ENCODE measurements at places on chromosomes 7 and 10. TPM values are rescaled to one million over a fixed set of nuclear protein-coding genes. Genes with fewer than 3 reads are reported as not detected.
A peak's percentile ranks its signal among the peaks of the same experiment; 100 is the strongest.

The ELFN1 gene
- 3.7 TPM for total RNA-seq

DNA sequence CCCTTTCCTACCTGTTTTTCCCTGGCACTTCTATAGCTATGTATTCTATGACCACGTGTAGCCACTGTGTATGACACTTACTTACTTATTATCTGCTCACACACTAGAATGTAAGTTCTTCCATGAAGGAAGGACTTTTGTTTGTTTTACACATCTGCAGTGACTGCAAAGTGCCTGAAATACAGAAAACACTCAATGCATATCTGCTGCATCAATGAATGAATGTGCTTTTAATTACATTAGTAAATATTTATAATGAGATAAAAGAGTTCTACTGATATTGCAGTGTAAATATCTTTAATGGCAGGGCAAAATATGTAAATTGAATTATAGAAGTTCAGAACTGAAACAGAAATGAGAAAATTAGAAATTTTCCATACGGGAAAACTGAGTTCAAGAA is 43.5 kb upstream of the CDC14C start:
- no peak for DNase-seq

GRCh38 chr7:28607855-28608193 is 195.5 kb downstream of the CREB5 start:
- no peak for DNase-seq

DNA sequence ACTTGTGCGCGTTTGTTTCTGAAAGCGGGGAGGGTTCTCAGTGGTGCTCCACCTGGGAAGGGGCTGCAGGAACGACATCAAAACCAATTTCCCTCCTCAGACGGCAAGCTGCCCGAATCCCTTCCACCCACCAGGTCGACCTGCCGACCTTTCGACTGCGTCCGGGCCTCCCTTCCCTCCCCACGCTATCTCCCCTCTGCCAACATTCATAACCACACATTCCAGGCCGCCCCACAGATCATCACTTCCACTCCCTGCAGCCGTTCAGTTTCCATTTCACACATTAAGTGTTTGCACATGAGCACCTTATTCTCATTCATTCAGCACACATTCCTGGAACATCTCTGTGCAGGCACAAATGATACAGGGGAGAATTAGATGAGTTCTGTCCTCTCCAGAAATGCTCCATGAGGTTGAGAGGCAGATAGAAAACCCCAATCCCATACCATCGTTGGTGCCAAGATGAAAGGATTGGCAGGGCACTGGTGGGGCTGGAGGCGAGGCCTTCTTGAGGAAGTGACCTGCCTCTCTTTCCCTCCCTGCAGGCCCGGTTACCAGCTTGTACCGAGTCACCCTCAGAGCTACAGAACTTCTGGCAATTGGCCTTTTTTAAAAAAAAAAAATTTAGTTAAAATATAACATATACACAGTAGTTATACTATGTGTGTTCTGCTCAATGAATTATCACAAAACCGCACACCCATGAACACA is 70.0 kb downstream of the MINDY4 start:
- DNase-seq, result peak; percentile 53

- DNase-seq, result no peak
These were observed 93.4 kb upstream of the OIT3 start for GRCh38 chr10:72800000-72800740.

DNA sequence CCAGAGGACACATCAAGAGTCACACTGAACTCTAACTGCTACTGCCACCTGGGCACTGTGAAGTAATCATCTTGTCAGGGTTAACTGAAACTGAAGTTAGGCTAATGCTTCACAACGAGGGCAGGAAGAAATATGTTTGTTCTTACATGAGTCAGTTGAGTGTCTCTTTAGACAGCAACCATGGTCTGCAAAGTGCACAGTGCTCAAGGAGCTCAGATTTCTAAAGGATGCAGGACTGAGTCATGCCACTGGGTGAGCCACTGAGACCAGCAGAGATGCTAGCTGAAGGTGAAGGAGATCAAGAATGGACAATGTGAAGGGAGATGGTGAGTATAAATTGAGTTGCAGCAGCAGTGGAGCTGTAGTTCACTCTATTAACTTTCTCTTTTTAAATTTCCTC is 76.0 kb upstream of the CTTNBP2 start:
- DNase-seq, result no peak

The SPAM1 gene
- total RNA-seq, result not detected

DNA sequence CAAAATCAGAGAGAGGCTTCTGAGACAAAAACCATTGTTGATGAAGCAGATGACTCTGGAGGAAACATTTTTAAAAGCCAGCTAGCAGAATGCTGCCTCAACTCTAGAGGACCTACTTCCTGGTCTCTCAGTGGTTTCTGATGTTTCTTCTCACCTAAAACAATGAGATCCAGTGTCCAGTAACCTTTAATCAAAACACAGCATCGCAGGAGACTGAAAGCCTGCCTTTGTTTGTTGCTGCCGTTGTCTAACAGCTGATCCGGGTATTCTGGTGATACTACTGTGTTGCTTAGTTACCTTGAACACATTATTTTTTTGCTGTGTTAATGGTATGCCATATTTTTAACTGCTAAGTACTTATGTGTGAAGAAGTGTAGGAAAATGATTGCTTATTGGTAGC is 70.9 kb downstream of the WIPF3 start:
- DNase-seq, result no peak

The ANXA8L1 gene
- total RNA-seq, result not detected

DNA sequence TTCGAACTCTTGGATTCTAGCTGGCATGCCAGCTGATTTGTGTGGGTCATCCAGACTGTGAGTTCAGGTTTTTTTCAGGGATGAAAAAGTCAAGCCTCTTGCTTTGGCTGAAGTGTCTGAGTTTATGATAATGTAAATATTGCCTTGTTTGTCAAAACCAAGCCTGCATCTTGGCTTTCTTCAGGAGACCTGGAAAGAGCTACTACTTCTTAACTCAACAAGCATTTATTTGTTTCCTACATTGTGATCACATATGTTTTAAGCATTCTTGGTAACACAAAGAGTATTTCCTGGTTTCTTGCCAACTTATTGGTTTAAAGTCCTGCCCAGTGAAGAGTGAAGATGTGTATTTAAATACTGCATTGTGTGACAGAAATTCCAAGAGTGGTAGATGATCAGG is 407.1 kb downstream of the LRMDA start:
- no peak for DNase-seq

GRCh38 chr7:155709453-155709852 is 65.0 kb downstream of the RBM33 start:
- DNase-seq, result no peak

DNA sequence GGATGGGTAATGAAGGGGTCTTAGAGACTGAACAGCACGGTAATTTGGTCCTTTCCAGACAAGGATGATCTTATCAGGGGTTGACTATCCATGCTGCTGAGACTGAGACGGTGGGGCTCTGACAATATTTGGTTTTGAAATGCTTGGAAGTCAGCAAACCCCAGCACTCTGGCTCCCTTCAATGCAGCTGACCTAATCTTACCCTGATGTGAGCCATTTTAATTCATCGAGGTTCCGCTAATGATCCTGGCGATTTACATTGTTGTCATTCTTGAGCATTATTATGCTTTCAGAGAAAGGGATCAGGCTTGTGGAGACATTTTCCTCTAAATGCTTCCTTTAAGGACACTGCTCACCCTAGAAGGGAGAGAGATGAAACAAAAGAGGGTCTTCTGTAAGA is 114.6 kb upstream of the BMPER start:
- no peak for DNase-seq

The VSIR gene
- total RNA-seq, result 128 TPM

DNA sequence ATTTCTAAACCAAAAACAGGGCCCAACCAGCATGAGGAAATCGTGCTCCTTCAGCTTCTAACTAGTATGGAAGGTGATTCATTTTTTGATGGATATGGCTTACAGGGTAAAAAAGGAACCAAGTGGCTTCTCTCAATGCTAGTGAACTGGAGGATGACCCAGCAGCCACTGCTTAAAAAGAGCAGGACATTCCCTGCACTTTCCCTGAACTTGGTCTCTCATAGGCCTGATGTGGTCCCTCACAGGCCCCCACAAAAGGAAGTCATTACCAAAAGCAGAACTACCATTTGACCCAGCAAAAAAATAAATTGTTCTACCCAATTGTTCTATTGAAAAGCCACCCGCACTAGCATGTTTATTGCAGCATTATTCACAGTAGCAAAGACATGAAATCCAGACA is 188.8 kb downstream of the CALN1 start:
- no peak for DNase-seq

GRCh38 chr10:69800109-69800508 is 1.6 kb upstream of the COL13A1 start:
- DNase-seq, result no peak

- DNase-seq, result no peak
These were observed 31.9 kb downstream of the LCOR start for GRCh38 chr10:96863922-96864543.

Measured in mesenteric fat pad (tissue), 1 donor.